Hematopoietic multipotent progenitor cell treated with erythropoietin and hydrocortisone succinate and interleukin-3 and kit ligand, for 4 days (in vitro differentiated cells): ENCODE measurements at places on chromosomes 11 and 22.

GRCh38 chr11:82714346-82715174, 19.1 kb downstream of the FAM181B start:
- DNase-seq = no peak

- no peak for DNase-seq
These were observed 1727.5 kb downstream of the LRRC4C start for GRCh38 chr11:39732001-39732400.

DNA sequence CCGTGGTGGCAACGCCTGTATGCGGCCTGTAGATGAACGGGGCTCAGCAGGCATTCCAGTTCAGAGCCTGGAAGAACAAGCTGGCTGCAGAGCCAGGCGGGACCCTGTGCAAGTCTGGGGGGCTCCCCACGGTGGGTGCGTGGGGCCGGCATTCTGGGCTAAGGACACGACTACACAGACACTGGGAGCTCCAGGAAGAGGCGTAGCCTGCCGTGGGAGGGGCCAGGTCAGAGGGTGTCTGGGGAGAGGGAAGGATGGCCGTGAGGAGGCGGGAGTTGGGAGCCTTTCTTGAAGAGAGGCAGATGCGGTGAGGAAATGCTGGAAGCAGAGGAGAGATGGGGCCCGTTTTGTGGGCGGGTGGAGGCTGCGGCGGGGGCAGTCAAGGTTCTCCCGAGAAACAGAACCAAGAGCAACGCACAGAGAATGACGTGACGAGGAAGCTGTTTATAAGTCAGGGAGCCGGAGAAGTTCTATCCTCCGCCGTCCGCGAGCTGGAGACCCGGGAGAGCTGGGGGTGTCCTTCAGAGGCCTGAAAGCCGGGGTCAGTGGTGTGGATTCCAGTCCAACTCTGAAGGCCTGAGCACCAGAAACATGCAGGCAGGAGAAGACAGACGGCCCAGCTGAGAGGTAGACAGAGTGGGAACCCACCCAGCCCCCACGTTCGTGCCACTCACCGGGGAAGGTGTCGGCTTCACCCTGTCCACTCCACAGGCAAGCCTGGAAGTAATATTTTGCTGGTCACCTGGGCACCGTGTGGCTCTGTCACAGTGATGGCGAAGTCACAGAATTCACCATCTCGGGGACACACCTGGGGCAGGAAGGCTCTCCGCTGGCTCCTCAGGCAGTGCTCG, 529.6 kb downstream of the BRD1 start:
- DNase-seq = no peak

- peak; percentile 86 for DNase-seq
These were observed 933 bp upstream of the DLAT start for GRCh38 chr11:112024178-112024772.

DNA sequence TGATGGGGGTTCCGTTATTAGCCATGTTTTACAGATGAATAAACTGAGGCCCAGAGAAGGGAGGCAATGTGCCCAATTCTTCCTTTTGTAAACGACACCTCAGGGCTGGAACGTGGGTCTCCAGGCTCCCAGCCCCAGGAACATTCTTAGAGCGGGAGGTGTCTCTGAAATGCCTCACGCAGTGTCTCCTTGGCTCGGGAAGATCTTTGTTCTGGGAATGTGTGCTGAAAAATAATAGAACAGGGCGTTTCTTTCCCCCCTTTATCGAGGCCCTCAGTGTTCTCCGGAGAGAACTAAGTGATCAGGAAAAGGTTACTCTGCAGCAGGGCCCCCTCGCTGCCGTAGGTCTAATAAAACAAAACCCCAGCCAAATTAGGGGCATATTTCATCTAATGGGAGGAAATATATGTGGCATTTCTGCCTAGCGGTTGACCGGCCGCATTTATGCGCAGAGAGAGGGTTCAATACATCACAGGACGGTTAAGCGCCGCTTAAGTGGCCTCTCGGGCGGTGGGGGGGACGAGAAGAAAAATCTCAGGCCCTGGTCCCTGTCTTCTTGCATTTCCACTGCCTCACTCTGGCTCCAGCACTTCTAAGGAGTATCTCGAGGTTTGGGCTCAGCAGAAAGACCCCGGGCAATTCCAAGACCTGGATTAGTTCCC, 564.3 kb downstream of the MN1 start:
- no peak for DNase-seq

- DNase-seq = no peak
These were observed 3.9 kb downstream of the CDC45 start for GRCh38 chr22:19483481-19484244.

DNA sequence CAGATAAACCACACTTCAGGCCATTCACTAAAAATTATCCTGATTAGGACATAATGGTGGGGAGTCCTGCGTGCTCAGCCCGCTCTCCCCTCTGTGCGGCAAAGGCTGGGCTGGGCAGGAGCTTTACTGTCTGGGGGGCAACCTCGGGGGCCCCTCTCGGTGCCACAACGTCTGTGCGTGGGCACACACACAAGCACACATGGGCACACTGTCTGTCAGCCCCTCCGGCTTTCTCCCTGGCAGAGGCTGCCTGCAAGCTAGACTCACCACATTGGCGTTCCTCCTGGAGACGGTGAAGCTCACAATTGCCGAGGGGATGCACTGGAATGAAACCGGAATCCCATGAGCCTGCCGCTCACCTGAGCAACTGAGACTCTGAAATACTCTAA, 5.2 kb downstream of the MLC1 start:
- DNase-seq = no peak

DNA sequence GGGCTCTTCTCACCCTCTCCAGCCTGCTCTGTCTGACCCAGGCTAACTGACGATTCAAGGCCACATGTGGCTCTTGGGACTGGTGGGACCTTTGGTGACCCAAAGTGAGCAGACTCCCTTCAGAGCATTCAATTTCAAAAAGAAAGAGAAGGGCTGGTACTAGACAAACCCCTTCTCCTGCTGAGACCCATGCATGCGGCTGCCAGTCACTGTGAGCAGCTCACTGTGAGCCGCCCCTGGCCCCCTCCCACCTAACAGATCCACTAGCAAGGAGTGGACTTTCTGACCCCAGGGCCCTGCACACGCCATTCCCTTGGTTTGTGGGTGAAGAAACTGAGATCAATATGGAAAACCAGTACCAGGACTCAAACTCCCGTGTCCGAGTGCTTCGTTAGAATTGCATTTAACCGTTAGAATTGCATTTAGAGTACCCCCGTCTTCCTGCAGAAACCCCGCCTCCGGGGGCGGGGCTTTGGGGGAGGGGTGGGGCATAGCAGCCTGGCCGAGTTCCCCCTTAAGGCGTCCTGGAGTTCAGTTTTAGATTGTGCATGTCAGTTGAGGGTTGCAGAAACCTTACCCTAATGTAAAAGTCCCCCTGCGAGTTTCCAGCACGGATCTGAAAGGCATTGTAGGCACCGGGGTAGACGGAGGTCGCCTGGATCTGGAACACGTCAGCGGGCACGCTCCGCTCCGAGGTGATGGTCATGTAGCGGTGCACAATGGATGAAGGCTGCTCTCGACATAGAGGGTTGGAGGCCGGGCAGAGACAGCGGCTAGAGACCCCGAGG, 5.1 kb downstream of the EFEMP2 start:
- peak; percentile 78 for DNase-seq

DNA sequence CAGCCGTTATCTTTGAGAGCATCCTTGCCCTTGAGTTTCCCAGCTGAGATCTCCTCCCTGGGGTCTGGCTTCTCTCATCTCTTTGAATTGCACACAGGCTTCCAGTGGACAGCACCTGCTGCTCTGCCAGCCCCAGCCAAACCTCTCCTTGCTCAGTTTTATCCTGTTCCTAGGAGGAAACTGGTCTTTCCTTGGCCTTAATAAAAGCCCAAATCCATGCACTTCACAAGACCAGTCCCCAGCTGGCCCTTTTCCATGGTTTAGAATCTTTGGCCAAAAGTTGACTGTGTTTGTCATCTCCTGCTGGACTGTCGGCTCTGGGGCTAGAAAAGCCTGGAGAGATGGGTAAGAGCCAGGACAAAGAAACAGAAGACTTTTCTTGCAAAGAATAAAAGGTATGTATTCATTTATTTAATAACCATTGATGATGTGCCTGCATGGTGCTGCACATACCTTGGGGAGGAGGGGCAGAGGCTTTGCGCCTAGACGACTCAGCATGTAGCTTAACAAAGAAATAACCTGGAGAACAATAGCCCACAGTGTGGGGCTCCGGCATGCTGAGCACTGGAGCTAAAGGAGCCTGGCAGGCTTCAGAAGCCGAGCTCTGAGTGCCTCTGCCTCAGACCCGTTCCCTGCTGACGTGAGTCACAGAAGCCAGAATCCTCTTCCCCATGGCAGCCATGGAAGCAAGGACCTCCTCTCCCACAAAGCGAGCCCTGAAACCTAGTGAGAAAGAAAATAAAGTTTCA, 319.3 kb upstream of the B3GAT1 start:
- DNase-seq = no peak

- no peak for DNase-seq
These were observed 4.5 kb upstream of the TMA7B start for GRCh38 chr22:39955675-39956074.

DNA sequence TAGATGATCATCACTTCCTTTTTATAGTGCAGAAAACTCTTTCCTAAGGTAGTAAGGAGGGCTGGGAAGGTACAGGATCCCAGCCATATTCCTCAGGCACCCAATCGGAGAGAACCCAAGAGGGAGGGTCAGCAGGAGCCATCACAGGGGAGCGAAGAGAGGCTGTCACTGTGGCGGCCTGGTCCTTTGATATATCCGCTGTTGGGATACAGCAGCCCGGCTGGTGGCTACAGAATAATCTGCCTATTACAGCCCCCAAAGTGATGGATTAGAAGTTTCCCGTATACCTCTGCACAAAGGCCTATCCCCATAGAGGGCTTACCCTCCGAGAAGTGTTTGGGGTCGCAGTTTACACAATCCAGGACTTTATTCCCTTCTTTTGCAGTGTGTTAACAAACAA, 48.5 kb downstream of the OR4D9 start:
- no peak for DNase-seq

DNA sequence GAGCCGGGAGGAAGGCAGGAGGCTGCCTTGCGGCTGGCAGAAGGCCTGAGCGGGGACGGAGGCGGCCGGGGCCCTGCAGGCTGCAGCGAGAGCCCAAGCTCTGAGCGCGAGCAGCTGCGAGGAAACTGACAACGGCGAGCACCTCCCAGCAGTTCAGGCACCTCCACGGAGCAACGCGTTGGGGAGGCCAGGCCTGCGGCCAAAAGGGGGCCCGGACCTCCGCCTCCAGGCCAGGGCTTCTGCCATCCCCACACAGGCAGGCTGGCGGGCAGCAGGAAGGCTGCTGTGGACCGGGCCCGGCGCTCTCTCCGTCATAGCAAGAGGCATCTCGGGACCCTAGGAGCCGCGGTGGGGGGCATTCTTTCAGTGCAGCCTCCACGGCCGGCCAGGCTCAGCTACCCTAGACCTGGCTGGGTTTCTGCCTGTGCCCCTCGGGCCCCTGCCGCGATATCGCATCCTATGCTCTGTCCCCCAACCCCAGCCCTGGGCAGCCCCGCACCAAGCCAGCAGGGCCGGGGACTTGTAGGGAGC, 22.9 kb upstream of the SLC22A12 start:
- no peak for DNase-seq

GRCh38 chr11:12287374-12288211, 89.8 kb upstream of the PARVA start:
- peak; percentile 17 for DNase-seq

DNA sequence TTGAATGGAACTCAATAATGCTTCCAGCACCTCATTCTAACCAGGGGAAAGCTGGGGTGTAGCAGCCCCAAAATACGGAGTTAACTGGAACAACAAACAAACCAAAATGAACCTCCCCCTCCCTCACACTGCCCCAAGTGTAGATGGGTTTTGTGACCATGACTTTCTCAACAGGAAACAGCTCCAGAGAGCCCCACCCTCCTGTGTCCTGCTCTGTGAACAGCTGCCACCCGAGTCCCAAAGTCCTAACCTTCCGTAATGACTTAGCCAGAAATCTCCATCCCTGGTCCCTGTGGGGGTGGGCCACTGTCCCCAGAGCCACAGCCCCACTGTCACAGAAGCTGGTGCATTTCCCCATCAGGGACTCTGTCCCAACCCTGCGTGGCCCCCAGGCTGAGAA, 155.4 kb downstream of the CRYBB2 start:
- DNase-seq = no peak

DNA sequence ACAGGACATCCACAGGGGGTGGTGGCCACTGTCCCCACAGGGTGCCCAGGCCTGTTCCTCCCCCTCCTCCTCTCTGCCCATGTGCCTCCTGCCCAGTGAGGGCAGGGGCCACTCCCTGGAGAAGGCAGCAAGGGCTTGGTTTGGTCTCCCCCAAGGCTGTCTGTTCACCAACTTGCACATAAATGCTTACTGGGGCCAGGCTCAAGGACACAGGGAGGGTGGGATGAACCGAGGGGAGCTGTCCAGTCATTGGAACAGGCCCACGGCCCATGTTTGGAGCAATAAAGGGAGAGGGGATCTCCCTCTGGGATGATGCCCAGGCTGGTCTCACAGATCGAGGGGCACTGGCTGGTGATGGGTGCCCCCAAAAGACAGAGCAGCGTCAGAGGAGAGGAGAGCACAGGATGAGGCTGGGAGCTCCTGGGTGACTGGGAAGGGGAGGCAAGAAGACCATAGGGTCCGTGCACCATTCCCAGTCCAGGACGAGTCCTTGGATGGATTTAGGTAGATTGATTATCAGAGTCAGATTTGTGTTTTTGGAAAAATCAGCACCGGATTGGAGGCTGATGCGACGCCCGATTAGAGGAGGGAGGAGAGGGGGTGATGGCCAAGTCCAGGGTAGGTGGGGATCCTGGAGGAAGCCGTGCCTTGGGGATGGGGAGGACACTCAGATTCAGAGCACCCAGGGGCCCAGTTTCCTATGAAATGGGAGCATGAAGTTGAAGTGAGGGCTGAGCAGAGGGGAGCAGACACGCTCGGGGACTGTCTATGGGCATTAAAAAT, 1.1 kb downstream of the IGLL5 start:
- DNase-seq = no peak
